ENCODE measurements at places on chromosomes 4 and X.

DNA sequence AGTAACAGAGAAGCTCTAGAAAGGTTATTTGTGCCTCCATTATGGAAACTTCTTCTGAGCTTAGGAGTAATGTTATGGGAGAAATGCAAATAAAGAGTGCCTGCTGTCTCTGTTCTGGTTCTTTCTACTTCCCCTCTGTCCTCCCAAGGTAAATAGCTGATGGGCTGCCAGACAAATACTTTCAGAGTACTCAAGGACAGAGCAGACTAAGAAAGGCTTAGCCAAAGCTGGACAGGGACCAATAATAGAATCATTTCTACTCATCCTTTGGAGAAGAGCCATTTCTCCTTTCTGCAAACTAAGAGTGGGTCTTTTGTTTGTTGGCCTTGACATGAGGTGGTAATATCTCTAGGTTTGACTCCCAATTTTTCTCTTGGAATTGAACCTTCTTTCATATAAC lies 136.1 kb downstream of the MID1IP1 start:
- no peak for DNase-seq

GRCh38 chr4:137644201-137644600 lies 111.9 kb upstream of the PCDH18 start:
- DNase-seq: no peak

GRCh38 chr4:101292901-101293300 lies 54.4 kb downstream of the PPP3CA start:
- DNase-seq: no peak

- no peak for DNase-seq
These were observed 36.7 kb downstream of the DIAPH2 start for GRCh38 chrX:96721354-96721753.

- no peak for DNase-seq
These were observed 7.4 kb downstream of the DOK7 start for GRCh38 chr4:3470244-3471097.

GRCh38 chrX:154068560-154068959 lies 29.0 kb downstream of the MECP2 start:
- no peak for DNase-seq

- no peak for DNase-seq
These were observed 6.3 kb downstream of the ATRX start for GRCh38 chrX:77779695-77780094.

DNA sequence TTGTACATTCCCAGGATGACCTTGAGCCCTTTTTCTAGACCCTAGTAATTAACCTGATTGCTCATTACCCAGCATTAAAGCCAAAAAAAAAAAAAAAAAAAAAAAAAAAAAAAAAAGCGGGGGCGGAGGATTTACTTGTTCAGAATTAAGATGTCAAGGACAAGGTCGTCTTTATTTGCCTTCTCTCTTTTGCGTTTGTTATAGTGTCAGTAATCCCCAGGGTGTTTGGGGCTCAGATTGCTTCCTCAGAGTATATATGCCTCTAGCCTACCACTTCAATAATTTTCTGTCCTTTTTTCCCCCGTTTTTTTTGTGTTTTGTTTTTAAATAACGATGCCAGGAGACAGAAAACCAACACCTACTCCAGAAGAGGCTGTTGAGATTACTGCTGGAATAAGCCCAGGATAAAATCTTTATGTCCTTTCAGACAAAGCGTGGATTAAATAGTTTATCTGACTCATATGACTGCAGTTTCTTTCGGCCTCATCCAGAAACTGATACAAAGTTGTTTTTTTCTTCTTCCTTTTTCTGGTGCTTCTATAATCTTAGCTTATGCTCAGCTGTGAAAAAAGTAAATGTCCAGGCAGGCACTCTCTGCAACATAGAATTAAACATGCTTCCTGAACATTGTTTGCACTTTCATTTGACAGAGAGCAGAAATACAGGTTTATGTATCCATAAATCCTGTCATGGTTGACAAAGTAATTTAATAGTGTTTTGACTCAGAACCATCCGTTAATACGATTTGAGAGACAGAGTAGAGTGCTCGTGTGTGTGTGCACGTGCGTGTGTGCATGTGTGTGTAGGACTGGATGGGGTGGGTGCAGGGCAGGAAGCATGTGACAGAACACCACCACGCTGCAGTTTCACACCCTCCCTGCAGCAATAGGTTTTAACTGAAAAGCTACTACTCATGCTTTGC lies 138.6 kb downstream of the AFF1 start:
- DNase-seq: no peak

DNA sequence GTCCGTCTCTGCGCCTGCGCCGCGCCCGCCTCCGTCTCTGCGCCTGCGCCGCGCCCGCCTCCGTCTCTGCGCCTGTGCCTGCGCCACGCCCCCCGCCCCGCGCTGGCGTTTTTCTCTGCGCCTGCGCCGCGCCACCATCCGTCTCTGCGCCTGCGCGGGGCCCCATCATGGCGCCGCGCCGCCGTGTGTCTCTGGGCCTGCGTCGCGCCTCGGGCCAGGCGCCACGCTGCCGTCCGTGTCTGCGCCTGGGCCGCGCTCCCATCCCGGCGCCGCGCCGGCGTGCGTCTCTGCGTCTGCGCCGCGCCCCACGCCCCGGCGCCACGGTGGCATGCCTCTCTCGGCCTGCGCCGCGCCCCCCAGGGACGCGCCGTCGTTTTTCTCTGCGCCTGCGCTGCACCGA lies 51.8 kb upstream of the DUX4 start:
- no peak for DNase-seq
